Central memory CD8-positive, alpha-beta T cell (primary cell): ENCODE measurements at places on chromosomes 7 and 10.

DNA sequence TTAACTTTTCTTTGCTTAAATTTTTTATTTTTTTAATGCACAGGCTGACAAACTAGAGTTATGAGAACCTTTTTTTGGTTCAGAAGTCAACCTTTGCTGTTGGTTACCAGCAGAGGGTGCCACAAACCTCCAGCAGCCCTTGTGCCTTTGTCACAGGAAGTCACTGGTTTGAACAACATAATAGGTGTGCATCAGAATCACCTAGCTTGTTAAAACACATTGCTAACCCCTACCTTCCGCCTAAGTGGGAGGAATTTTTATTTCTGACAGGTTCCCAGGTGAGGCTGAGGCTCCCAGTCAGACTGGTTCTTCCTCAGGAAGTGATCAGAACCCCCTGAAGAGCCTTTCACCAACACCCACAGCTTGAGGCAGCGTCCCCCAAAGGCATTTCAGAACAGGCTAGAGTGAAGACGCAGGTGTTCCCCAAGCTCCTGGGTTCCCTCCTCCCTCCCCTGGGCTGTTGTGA, 22.6 kb upstream of the VDAC2 start:
- DNase-seq = peak; percentile 47
- H3K36me3 ChIP-seq = peaks cover 3% of the 10 kb centered on the region
- H3K27ac ChIP-seq = peak overlapping the region; percentile 51
- no peaks in the 10 kb centered on the region for H3K27me3 ChIP-seq
- H3K4me3 ChIP-seq = no peak overlapping the region

- no peak overlapping the region for H3K4me3 ChIP-seq
- no peak overlapping the region for H3K27ac ChIP-seq
- no peak for DNase-seq
- peaks cover 25% of the 10 kb centered on the region for H3K36me3 ChIP-seq
- peaks cover 41% of the 10 kb centered on the region for H3K4me1 ChIP-seq
Measured at GRCh38 chr7:835021-835420, 2.7 kb downstream of the SUN1 start.

DNA sequence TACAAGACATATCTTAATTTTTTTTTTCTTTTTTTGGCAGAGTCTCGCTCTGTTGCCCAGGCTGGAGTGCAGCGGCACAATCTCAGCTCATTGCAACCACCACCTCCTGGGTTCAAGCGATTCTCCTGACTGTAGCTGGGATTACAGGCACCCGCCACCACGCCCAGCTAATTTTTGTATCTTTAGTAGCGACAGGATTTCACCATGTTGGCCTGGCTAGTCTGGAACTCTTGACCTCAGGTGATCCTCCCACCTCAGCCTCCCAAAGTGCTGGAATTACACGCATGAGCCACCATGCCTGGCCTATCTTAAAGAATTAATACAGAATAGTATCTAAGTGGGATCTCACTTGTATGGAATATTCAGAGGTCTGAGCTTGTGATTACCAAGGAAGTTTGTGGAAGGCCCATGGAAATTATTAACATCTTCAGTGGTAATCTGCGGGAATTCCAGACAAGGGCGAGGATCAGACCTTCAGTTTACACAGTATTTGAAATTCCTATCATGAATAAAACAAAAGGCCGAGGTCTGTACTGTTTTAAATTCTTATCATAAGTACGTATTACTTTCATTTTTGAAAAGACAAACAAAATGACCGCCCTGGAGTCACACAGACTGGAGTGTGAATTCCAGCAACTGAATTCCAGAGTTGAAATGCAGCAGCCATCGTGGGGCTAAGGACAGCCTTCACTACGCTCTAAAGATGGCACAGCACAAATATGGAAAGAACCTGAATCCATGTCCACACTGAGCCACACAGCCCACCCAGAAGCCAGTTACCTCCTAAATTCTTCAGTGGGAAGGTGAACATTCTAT, 16.7 kb downstream of the GPRIN2 start:
- no peak overlapping the region for H3K4me3 ChIP-seq
- H3K27ac ChIP-seq = no peak overlapping the region
- H3K27me3 ChIP-seq = peaks cover 39% of the 10 kb centered on the region
- DNase-seq = no peak
- H3K36me3 ChIP-seq = peaks cover 2% of the 10 kb centered on the region

DNA sequence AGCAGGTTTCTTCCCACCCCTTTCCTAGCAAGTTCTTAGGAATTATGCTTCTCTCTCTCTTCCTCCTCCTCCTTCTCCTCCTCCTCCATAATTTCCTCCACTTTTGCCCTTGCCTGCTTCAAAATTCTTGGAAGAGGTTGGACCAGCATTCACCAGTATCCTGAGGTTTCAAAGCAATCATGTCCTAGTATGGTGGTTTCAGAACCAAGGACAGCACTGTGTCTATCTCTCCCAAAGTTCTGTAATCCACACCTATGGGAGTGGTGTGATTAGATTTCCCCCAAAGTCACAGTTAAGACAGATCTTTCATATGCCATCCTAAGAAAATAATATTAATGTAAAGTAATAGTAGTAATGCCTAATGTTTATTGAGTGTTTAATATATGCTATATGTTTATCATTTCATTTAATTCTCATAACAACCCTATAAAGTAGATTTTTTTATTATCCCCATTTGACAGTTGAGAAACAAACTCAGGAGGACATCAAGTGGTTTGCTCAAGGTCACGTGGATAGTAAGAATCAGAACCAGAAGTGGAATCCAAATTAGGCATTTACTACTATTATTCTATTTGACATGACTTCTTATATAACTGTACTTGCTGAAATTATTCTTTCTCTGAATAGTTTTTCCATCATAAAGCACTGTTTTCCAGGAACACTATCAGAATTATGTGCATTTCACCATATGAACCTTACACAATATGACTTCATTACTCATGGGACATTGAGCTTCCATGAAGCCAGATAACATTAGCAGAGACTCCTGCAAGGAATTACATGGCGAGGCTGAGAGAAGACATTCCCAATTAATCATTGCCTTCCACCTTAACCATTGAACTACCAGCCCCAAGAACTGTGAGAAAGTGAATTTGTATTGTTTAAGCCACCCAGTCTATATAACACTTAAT, 91.4 kb downstream of the IPMK start:
- H3K27ac ChIP-seq = no peak overlapping the region
- no peak for DNase-seq
- H3K27me3 ChIP-seq = peaks cover 20% of the 10 kb centered on the region
- no peaks in the 10 kb centered on the region for H3K36me3 ChIP-seq

- H3K36me3 ChIP-seq = peaks cover 4% of the 10 kb centered on the region
- H3K27ac ChIP-seq = no peak overlapping the region
- no peak for DNase-seq
Measured at GRCh38 chr10:88933564-88933963, 19.0 kb downstream of the ACTA2 start.
